Central memory CD4-positive, alpha-beta T cell (primary cell): ENCODE measurements at places on chromosomes 1 and 21.

- DNase-seq: no peak
Observed at GRCh38 chr1:231666937-231667608, 40.5 kb downstream of the DISC1 start.

- no peak for DNase-seq
Observed at GRCh38 chr1:210303391-210303790, 25.3 kb upstream of the HHAT start.

DNA sequence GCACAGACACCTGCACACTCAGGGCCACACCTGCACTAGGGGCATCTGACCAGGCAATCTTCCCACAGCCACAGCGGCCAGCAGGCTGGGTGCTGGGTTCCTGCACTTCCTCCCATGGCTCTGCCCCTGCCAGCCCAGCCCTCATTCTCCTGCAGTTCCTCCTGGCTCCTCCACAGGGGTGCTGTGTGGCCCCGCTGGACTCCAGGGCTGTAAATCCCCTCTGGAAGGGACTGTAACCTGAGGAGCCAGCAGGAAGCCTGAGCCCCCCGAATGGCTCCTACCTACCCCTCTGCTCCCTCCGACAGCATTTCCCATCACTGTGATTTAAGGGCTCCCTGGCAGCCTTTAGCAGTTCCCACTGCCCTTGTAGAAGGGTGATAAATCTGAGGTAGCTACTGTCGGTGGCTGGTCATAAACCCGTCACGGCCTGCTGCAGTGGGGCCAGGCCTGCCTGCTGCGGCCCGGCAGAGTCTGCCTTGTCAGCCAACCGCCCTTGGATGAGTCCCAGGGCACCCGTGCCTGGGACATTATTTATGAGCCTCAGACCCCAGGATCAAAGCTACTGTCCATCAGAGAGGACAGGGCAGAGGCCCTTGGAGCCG, 8.8 kb downstream of the UBL4B start:
- no peak for DNase-seq

DNA sequence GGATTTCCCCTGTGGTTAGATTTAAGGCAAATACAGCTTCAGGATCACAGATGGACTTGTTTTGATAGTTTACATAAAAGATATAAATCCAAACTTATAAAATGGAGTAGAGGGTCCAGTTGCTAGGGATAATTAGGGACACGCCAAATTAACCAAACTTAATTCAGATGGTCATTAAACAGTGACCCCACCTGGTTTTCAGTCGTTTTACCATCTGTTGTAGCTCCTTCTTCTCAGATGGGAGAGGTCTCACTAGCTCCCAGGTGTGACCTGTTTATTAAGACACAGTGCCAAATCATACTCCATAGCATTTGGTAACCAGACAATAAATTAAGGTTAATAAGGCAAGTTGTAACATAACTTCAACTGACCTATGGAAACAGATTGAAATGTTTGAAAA, 8.1 kb upstream of the GADD45A start:
- no peak for DNase-seq

DNA sequence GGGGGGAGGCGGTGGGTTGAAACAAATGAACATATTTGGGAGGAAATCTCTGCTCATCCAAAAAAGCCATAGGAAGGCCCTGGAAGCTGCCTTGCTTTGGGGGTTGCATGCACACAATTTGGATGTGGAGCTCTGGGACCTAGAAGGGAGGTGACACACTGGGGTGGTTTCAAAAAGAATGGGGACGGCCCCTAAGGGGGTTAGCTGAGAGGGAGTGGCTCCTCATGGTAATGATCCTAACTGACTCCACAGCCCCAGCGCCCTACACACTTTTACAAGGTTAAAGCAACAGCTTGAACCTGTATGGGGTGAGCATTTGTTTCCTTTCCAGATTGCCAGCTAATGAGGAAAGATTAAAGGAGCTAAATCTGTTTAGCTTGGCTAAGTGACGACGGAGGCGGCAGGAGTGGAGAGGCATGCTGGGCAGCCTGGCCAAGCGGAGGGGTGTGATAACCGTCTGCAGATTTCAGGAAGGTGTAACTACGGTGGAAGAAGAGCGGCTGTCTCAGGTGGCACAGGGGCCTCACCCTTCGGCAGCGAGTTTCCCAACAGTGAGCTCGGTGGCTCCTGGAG, 107.3 kb downstream of the RNF220 start:
- DNase-seq: no peak

- no peak for DNase-seq
Observed at GRCh38 chr1:39617488-39618049, 21.9 kb downstream of the HEYL start.

GRCh38 chr1:197198911-197199310, 52.4 kb upstream of the ASPM start:
- DNase-seq: no peak

GRCh38 chr1:185529673-185530072, 204.5 kb upstream of the HMCN1 start:
- DNase-seq: no peak

DNA sequence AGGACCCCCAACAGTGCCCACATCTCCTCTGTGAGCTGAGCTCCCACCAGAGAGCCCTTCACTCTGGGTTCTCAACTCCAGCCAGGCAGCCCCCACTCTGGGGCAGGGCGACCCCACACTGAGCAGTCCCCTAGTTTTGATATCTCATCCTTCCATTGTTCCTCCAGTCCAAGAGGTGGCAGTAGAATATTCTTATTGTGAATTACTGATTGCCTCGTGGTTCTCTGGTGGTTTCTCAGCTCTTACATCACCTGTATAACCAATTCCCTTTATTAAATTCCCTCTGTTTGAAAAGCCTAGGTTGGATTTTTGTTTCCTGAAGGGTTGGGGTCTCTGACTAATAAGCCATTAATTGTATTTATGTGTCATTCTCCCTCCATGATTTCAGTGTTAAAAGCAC, 407.5 kb downstream of the SETD4 start:
- DNase-seq: no peak

DNA sequence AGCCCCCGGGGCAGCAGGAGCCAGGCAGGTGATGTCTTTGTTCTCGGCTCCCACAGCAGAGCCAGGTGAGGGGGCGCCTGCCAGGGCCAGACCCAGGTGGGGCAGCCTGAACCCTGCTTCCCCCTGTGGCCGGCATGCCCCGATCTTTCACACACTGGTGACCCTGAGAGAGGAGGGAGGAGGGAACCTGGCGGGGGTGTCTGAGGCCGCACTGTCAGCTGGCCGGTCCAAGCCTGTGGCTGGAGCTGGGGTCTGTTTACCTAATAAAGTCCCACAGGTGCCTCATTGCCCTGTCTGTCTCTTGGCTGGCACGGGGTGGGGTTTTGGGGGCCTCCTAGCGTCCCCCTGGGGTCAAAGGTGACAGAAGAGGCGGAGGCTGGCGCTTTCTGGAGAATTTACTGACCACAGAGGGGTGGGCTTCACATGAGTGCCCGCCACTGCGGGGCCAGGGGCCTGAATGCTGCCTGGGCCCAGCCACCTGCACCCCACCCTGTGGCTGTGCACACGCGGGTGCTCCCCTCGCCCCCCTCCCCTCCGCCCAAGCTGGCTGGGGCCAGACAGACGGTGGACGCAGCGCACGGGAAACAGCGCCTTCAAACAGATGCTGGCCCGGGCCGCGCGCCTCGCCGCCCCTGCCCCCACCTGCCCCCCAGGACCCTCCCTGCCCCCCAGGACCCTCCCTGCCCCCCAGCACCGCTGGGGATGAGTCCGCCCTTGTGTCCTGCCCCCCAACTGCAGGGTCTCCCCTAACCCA, 5.8 kb downstream of the TMEM240 start:
- DNase-seq: no peak

- DNase-seq: no peak
Observed at GRCh38 chr1:51744506-51745303, 127.8 kb downstream of the OSBPL9 start.

GRCh38 chr1:202235003-202235660, 41.5 kb downstream of the LGR6 start:
- no peak for DNase-seq
